A549 treated with ZK216348 at 1 μM for 4 hours (cell line): ENCODE measurements at places on chromosomes 5 and 9. TPM values are rescaled to one million over a fixed set of nuclear protein-coding genes. Genes with fewer than 3 reads are reported as not detected.

The MCTP1 gene
- total RNA-seq: 6.8 to 12.7 TPM (median 7.9 TPM) in 5 replicates

The SNCAIP gene
- not detected in 5 replicates for total RNA-seq

The BRIX1 gene
- total RNA-seq: 48.2 to 58.7 TPM (median 50.4 TPM) in 5 replicates

The NRG2 gene
- total RNA-seq: 1.3 to 2.3 TPM (median 2.0 TPM) in 5 replicates

The ELL2 gene
- 18.8 to 47.0 TPM (median 22.3 TPM) in 5 replicates for total RNA-seq

The THBS4 gene
- total RNA-seq: 0.14 to 0.19 TPM in 2 of 5 replicates, not detected in the others

The GAS1 gene
- 0.08 to 0.22 TPM (median 0.16 TPM) in 4 of 5 replicates, not detected in the other for total RNA-seq

The RNF130 gene
- total RNA-seq: 36.9 to 45.0 TPM (median 42.5 TPM) in 5 replicates

The RABL6 gene
- 51.1 to 91.8 TPM (median 82.9 TPM) in 5 replicates for total RNA-seq

The TSSK1B gene
- not detected in 5 replicates for total RNA-seq

The BTNL3 gene
- total RNA-seq: not detected in 5 replicates

The HAVCR2 gene
- total RNA-seq: 0.20 to 0.70 TPM (median 0.41 TPM) in 5 replicates

The WDR38 gene
- total RNA-seq: 0.13 to 0.19 TPM (median 0.19 TPM) in 3 of 5 replicates, not detected in the others

The WDR31 gene
- 0.94 to 1.5 TPM (median 1.2 TPM) in 5 replicates for total RNA-seq
